ENCODE measurements at places on chromosomes 3 and 15.

DNA sequence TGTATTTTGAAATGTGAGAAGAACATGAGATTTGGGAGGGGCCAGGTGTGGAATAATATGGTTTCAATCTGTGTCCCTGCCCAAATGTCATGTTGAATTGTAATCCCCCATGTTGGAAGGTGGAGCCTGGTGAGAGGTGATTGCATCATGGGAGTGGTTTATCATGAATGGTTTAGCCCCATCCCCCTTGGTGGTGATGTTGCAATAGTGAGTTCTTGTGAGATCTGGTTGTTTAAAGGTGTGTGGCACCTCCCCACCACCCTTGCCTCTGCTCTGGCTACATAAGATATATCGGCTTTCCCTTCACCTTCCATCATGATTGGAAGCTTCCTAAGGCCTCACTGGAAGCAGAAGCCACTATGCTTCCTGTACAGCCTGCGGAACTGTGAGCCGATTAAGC lies 23.9 kb upstream of the TMEM108 start:
- DNase-seq = no peak

DNA sequence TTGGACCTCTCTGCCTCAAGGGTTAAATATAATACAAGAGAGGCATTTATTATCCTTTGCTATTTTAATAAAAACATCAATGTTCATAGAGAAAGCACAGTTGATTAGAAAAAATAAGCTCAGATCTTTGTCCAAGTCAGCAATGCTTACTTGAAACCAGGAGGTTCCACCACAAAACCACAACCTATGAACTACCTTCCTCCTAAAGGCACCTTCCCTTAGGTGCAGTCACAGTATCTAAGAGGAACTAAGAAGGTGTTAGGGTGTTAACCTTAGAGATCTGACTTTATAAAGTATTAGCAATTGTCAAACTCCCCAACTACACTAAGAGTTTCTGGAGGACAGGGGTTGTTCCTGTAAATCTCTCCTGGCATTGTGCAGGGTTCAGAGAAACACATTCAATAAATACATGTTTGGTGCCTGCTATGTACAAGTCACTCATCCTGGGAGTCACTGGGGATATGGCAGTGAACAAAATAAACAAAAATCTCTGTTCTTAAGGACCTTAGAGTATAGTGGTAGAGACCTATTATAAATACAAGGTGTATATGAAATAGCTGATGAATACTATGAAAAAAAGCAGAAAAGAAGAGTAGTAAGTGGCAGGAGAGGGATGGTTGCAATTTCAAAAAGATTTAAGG lies 208.6 kb downstream of the NFKBIZ start:
- no peak for DNase-seq

DNA sequence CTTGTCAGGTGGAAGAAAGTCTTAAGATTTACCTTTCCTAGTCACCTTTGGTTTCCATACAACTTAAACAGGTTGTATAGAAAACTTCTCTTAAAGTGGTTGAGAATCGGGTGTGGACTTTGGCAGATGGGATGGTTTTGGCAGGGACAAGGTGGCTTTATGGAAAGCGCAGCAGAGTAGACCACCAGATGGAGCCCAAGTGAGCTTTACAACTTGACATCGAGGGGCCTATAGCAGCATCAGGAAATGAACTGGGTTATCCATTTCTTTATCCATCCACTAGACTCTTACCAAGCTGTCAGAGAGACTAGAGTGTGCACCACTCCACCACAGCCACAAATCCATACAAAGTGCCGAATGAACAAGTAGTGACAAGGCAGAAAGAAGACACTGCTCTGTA lies 85.3 kb upstream of the MBNL1 start:
- DNase-seq = peak; percentile 10

DNA sequence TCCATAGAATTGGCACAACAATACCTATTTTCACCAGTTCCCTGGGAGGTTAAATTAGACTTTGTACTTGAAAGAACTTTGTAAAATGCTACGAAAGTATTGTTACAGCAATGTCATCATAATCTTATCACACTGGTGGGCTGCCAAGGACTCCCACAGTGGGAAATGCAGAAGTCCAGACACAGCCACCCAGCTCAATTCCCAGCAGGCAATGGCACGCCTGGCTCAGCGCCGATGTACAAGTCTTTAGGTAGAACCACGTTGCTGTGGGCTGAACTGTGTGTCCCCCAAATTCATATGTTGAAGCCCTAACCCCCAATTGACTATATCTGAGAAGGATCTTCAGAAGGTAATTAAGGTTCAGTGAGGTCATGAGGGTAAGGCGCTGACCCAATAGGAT lies 12.3 kb downstream of the MYO5C start:
- no peak for DNase-seq
